Naive thymus-derived CD4-positive, alpha-beta T cell (primary cell): ENCODE measurements at places on chromosomes 1 and 21. TPM values are rescaled to one million over a fixed set of nuclear protein-coding genes. Genes with fewer than 3 reads are reported as not detected.

DNA sequence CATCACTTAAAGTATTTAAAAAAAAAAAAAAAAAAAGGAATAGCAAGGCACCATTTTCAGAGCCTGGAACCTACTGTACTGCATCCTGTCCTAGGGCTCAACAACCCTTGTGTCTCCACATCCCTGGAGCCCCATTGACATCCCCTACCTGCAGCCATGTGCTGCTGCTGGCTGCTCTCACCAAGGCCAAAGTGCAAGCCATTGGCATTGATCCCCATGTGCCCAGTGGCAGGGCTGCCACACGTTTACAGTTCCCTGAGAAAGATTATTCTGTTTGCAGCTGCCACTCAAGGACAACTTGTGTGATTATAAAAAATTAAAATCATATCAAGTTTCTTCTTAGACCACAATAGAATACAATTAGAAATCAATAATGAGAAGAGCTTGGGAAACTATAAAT is 129.9 kb downstream of the LHX8 start:
- DNase-seq: no peak
- H3K36me3 ChIP-seq: no peaks in the 10 kb centered on the region
- H3K27me3 ChIP-seq: no peaks in the 10 kb centered on the region
- no peak overlapping the region for H3K27ac ChIP-seq

DNA sequence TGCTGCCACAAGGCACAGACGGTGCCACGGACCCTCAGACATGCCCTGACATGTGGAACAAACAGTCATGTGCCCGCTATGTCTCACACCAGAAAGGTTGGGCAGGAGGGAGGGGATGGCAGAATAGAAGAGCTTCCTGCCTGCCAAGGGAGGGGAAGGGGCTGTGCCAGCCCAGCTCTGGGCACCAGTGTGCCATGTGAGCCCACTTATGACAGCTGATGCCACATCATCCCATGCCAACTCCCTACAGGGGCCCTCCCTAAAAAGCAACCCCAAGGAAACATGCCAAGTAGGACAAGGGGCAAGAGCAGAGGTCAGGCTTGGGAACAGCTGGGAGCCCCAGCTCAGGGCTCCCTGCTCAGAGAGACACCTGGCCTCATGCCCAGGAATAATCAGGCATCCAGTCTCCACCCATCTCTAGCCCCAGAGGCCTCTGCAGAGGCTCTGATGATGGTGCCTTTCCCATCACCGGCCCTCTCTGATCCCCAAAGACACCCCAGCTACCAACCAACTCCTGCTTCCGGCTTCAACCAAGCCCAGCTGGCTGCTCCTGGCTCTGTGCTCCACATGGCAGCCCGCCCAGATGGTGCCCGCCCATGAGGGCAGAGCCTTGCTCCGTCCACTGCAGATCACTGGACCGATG is 10.3 kb downstream of the ADGRB2 start:
- no peaks in the 10 kb centered on the region for H3K36me3 ChIP-seq
- peaks cover 28% of the 10 kb centered on the region for H3K4me1 ChIP-seq
- no peak overlapping the region for H3K27ac ChIP-seq

- no peaks in the 10 kb centered on the region for H3K36me3 ChIP-seq
- H3K4me3 ChIP-seq: no peak overlapping the region
- no peak for DNase-seq
- no peaks in the 10 kb centered on the region for H3K27me3 ChIP-seq
- no peaks in the 10 kb centered on the region for H3K4me1 ChIP-seq
These were observed 19.2 kb downstream of the S100A7 start for GRCh38 chr1:153441238-153441755.

DNA sequence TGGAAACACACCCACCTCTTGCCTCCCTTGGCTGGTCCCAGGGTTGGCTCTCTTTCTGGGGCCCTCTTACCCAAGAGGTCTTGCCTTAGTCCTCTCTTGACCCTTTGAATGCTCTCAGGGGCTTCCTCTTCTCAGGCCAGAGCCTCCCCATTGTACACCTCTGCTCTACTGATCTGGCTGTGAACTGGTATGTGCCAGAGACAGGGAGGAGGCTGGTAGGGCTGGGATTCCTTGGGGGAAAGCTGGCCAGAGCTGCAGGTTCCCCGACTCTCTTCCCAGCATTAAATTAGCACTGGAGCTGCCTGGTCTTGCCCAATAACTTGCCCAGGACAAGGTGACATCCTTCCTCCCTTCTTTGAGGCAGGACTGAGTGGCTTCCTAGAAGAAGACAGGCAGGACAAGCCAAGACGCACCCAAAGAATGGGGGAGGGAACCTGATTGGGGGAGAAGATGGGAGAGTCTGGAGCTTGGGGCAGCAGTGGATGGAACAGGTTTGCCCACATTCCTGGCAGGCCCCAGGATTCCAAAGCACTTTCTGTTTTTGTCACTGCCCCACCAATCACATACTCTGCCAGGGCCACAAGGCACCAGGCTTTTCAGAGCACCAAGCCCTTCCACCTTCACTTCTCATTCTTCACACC is 37.2 kb upstream of the CITED4 start:
- no peaks in the 10 kb centered on the region for H3K27me3 ChIP-seq
- no peak overlapping the region for H3K27ac ChIP-seq
- no peaks in the 10 kb centered on the region for H3K4me1 ChIP-seq
- no peaks in the 10 kb centered on the region for H3K36me3 ChIP-seq
- H3K4me3 ChIP-seq: no peak overlapping the region
- no peak for DNase-seq

DNA sequence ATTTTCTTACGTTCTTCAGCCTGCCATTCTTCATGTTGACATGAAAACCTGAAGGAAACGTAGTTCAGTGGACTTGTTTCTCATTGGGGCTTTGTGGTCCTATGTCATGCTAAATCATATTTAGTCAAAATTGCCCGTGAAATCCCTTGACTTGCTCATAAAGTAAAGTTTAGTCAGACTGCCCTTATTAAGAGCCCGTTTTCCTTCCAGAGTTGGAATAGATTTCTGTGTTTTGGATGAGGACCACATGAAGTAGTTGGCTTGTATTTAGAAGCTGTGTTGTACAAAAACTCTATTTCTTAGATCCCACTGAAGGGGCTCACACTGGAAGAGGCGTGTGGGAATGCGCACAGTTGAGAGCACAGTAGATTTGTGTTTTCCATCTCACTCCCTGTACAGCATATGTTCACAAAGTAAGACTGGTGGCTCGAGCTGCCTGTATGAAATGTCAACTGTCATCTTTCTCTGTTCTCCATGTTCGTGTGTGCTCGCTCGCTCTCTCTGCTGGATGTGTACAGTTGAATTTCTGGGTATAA is 42.4 kb downstream of the CAMTA1 start:
- no peak for DNase-seq
- no peak overlapping the region for H3K27ac ChIP-seq
- H3K36me3 ChIP-seq: no peaks in the 10 kb centered on the region
- no peak overlapping the region for H3K4me3 ChIP-seq
- no peaks in the 10 kb centered on the region for H3K27me3 ChIP-seq
- H3K4me1 ChIP-seq: no peaks in the 10 kb centered on the region

- no peak for DNase-seq
- H3K4me3 ChIP-seq: no peak overlapping the region
- no peaks in the 10 kb centered on the region for H3K36me3 ChIP-seq
- no peaks in the 10 kb centered on the region for H3K4me1 ChIP-seq
- no peak overlapping the region for H3K27ac ChIP-seq
These were observed 138.4 kb upstream of the VAMP3 start for GRCh38 chr1:7632681-7633080.

DNA sequence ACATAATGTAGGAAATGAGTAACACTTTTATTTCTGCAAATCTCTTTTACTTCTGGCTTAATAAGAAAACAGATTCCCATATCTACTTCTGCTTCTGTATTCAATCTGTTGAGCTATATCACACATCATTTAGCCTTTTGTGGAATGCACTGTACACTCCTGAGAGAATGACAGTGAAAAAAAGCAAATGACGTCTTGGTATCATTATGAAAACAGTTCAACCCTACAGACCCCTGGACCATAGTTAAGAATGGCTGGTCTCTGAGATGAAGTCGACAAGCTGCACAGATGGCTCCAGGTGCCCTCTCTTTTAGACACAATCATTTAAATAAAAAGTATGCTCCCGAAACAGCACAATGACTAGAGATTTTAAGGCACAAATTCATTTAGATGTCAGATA is 247.0 kb downstream of the RERE start:
- H3K36me3 ChIP-seq: no peaks in the 10 kb centered on the region
- H3K27me3 ChIP-seq: no peaks in the 10 kb centered on the region
- H3K4me3 ChIP-seq: no peak overlapping the region
- DNase-seq: no peak
- H3K4me1 ChIP-seq: no peaks in the 10 kb centered on the region

DNA sequence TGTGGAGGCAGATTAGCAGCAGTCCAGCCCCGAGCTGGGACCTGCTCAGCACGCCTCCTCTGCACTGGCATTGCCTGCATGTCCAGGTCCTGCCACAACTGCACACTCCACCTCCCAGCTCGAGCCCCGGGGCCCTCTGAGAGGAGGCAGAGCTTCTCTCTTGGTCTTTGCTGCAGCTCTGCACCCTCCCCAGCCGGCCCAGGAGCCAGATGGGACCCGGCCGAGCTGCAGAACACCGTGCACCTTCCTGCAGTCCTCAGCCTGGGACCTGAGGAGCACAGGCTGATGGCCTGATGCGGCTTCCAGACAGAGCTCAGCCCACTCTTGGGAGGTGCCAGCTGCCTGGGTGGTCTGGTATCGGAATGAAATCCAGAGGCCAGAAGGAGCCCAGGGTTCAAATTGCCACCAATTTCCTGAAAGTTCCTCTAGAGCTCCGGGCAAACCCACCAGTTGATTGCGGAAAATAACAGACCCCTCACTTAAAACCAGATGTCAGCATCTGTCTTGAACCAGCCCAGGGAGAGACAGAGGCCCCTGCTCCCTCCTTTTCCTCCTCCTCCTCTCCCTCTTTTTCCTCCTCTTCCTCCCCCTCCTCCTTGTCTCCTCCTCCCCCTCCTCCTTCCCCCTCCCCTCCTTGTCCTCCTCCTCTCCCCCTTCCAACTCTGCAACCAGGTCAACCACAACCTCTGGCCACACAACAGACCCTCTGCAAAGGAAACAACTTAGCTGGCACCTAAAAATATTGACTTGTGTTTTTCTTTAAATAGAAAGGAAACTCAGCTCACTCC is 10.6 kb upstream of the SPSB1 start:
- no peak overlapping the region for H3K4me3 ChIP-seq
- H3K36me3 ChIP-seq: no peaks in the 10 kb centered on the region

DNA sequence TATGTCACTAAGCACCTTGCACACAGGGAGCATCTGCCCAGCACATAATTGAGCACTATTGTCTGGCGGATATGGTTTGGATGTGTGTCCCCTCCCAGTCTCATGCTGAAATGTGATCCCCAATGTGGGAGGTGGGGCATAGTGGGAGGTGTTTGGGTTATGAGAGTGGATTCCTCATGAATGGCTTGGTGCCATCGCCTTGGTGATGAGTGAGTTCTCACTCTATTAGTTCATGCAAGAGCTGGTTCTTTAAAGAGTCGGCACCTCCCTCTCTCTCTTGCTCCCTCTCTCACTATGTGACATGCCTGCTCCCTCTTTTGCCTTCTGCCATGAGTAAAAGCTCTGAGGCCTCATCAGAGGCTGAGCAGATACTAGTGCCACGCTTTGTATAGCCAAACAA is 9.5 kb downstream of the CTSK start:
- no peak overlapping the region for H3K27ac ChIP-seq
- no peaks in the 10 kb centered on the region for H3K27me3 ChIP-seq
- H3K4me3 ChIP-seq: no peak overlapping the region
- no peaks in the 10 kb centered on the region for H3K36me3 ChIP-seq
- no peaks in the 10 kb centered on the region for H3K4me1 ChIP-seq

GRCh38 chr1:42942444-42942843 is 16.2 kb downstream of the SLC2A1 start:
- H3K27me3 ChIP-seq: no peaks in the 10 kb centered on the region
- H3K36me3 ChIP-seq: peaks cover 9% of the 10 kb centered on the region
- peaks cover 80% of the 10 kb centered on the region for H3K4me1 ChIP-seq
- H3K4me3 ChIP-seq: no peak overlapping the region
- H3K27ac ChIP-seq: no peak overlapping the region
- no peak for DNase-seq

GRCh38 chr1:101408212-101409042 is 171.6 kb downstream of the S1PR1 start:
- no peaks in the 10 kb centered on the region for H3K4me1 ChIP-seq
- no peaks in the 10 kb centered on the region for H3K27me3 ChIP-seq
- no peak for DNase-seq
- H3K27ac ChIP-seq: no peak overlapping the region

DNA sequence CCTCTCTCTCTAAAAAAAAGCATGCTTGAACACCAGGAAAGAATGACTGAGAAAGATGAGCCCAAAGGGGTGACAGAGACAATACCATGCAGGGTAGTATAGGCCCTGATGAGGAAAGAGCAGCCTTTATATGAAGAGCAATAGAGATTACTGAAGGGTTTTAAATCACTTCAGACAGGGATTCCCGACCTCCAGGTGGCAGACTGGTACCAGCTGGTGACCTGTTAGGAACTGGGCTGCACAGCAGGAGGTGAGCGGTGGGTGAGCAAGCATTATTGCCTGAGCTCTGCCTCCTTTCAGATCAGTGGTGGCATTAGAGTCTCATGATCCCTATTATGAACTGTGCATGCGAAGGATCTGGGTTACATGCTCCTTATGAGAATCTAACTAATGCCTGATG is 30.8 kb upstream of the GTF2B start:
- no peak overlapping the region for H3K27ac ChIP-seq
- no peak for DNase-seq
- no peaks in the 10 kb centered on the region for H3K27me3 ChIP-seq
- no peak overlapping the region for H3K4me3 ChIP-seq

DNA sequence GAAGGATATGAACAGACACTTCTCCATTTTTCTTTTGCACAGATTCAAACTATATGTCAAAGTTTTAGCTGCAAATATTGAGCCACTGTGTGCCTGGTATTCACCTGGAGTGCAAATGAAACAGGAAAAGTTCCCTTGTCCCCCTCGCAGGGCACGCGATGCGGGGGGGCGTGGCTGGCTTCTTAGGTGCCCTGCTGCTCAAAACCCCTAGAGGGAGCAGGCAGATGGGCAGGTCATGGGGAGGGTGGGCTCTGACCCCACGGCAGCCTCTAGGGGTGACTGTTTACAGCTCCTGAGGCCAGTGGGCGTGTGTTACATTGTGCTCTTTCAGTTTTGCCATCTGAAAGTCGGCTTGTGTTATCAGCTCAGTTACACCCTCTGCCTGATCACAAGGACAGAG is 931.2 kb upstream of the B3GALT2 start:
- no peaks in the 10 kb centered on the region for H3K36me3 ChIP-seq
- no peaks in the 10 kb centered on the region for H3K4me1 ChIP-seq
- no peak for DNase-seq
- no peak overlapping the region for H3K4me3 ChIP-seq
- H3K27me3 ChIP-seq: no peaks in the 10 kb centered on the region

The CNKSR1 gene
- 4.5 TPM for total RNA-seq

The FAM78B gene
- total RNA-seq: 0.58 and 0.99 TPM in 2 replicates

The DCDC2B gene
- not detected for total RNA-seq

The UBE2U gene
- not detected for total RNA-seq

The CD5L gene
- total RNA-seq: not detected

The ESPN gene
- total RNA-seq: 2.9 TPM
